ENCODE measurements at places on chromosomes 1 and 21.
A peak's percentile ranks its signal among the peaks of the same experiment; 100 is the strongest.

GRCh38 chr1:23555986-23556634 lies 3.2 kb downstream of the ID3 start:
- no peak for DNase-seq

DNA sequence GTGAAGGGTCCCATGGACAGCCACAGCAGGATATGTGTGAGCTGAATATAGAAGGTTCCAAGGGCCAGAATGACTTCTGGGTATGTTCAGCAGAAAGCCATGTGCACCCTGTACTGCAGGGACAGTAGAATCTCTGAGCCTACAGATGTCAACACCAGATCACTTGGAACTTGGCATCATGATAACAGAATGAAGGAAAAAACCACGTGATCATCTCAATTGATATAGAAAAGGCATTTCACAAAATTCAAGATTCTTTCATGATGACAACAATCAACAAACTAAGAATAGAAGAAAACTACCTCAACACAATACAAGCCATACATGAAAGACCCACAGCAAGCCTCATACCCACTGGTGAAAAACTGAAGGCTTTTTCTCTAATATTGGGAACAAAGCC lies 885 bp upstream of the KRTAP12-2 start:
- DNase-seq, result no peak

GRCh38 chr21:33281096-33281652 lies 15.0 kb downstream of the IL10RB start:
- DNase-seq, result no peak

DNA sequence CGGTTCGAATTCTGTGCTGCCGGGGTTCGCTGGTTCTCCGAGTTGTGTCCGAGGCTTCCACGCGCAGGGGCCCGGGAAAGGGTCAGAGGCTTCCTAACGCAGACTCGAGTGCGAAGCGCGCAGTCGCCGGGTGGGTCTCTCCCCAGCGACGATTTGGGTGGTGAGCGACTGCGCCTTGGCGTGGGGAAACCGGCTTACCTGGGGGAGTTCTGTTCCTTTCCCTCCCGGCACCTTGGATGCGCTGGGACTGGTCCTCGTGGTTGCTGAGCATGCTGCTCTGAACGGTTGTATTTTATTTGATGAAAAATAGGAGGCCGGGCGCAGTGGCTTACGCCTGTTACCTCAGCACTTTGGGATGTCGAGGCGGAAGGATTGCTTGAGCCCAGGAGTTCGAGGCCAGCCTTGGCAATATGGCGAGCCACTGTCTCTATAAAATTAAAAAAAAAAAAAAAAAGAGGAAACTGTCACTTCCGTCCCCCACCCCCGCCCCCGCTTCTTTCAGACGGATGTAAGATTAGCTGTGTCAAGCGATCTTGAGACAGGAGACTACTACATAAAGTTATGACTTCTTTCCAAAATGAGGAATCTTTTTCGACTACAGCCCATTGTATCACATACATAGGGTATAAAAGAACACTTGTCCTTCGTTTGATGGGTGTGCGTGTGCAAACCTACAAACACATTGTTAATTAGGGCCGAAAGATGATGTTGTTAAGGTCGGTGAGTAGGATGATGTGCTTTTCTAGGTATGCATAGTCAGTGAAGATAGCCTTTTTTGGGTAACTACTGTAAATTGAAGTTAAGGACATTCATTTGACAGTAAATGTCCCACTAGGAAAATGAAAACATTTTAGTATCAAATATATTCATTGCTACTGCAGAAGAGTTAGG lies at the start of gene CCDC18:
Gene CCDC18, plus strand, starts transcription at position 2 of the 891 bp plus-strand sequence. CDS start 2,638 bp downstream, outside the sequence.
- DNase-seq, result peak; percentile 48

- no peak for DNase-seq
Measured at GRCh38 chr1:243497939-243498681, 242.3 kb downstream of the SDCCAG8 start.

DNA sequence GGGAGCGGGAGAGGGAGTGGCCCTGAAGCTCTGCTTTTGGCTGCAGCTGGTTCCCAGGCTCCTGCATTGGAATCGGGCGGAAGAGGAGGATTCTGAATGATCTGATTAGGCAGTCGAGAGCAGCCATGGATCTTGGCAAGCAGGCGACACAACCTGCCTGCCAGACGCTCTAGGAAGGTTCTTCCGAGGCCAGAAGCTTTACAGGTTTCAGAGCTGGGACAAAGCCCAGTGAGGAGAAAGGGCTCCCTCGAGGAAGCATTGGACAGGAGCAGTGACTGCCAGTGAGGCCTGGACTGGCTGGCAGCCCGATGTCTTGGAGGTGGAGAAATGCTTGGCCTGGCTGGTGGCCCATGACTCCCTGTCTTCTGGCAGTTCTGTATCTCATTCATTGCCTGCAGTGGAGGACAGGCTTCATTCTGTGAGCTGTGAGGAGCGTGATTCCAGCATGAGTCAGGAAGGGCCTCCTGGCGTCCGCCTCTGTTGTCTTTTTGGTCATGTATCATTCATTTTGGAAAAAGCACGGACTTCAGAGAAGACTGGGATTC lies 132.7 kb upstream of the IPO9 start:
- no peak for DNase-seq
